ENCODE measurements at places on chromosomes 7 and 10.

- no peak for DNase-seq
Measured at GRCh38 chr10:87850742-87851205, 12.6 kb downstream of the KLLN start.

GRCh38 chr10:80596391-80597257 lies 58.9 kb downstream of the SH2D4B start:
- DNase-seq: no peak

- DNase-seq: no peak
Measured at GRCh38 chr10:14378387-14378960, 47.8 kb upstream of the FRMD4A start.

GRCh38 chr10:84902553-84902952 lies 574.2 kb downstream of the CCSER2 start:
- no peak for DNase-seq

GRCh38 chr7:138506764-138507163 lies 46.7 kb downstream of the TRIM24 start:
- no peak for DNase-seq

- DNase-seq: no peak
Measured at GRCh38 chr10:89301721-89302445, at the start of gene IFIT2. Gene IFIT2, plus strand, starts transcription at chr10:89302046. Its CDS starts 78 bp downstream, at chr10:89302124.

DNA sequence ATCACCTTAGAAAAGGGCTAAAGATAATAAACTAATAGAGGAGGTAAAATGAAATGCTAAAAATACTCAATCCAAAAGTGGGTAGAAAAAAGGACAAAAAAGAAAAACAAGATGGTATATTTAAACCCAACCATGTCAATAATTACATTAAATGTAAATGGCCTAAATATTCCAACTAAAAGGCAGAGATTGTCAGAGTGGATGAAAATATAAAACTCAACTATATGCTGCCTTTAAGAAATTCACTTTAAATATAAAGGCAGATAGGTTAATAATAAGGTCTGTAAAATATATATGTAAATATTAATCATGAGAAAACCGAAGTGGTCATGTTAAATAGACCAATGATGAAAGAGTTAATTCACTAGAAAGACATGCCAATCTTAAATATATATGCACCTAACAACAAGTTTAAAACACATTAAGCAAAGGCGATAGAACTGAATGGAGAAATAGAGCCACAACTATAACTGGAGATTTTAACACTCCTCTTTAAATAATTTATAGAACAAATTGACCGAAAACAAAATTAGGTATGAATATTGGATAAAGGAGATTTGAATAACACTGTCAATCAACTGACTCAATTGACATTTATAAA lies 159.4 kb downstream of the PLPP4 start:
- DNase-seq: no peak

DNA sequence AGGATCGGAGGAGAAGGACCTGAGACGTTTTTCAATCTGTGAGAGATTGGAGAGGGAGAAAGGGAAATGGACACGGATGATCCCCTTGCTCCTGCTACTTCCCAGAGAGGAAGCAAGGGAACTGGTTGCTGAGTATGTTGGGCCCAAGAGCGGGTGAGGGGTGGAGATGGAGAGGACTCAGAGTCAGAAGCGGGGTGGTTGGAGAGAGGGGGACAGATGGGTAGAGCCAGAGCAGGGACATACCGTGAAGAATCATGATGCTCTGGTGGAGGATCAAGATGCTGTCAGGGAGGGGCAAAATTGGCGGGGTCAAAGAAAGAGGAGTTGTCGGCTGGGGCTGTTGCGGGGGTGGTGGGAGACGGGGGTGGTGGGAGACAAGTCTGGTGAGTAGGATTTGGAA lies 2.4 kb upstream of the CHST3 start:
- DNase-seq: no peak
